NCI-H526 treated with DMSO at 0.1 percent for 48 hours (cell line): ENCODE measurements at places on chromosomes 6 and 20.

- DNase-seq: no peak
Observed at GRCh38 chr20:56439771-56440291, 27.8 kb downstream of the CASS4 start.

- DNase-seq: no peak
Observed at GRCh38 chr6:14108571-14109410, 8.8 kb upstream of the CD83 start.

- no peak for DNase-seq
Observed at GRCh38 chr20:33865761-33866370, 54.7 kb downstream of the CHMP4B start.

DNA sequence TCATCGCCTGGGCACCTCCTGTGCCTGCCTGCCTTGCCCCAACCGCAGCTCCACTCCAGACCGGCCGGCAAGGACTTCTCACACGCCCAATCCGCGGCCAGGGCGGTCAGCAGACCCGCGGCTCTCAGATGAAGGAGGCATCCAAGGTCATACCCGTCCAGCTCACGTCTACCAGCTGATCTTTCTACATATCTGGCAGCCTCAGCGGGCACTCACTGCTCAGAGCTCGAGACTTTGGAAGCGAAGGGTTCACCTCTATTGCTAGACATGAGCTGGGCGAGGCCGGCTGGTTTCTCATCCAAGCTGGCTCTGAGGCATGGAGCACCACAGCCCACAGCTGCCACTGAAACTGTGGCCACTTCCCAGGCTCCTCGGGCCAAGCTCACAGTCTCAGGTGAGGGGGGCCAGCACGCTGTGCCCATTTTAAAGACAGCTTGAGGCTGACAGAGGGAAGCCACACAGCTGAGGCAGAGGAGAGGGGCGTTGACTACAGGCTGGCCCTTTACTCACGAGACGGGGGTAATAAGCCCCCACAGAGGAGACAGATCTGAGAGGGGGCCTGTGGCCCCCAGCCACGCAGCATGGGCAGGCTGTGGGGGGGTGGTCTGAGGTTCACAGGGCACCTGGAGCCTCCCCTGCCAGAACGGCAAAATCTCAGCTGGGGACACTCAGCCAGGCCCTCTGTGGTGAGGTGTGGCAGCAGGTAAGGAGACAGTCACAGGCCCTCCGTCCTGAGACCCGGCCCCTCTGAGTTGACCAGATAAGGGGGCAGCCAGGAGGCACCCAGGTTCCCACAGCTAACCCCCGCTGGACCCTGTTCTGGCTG is 2.0 kb downstream of the LAMA5 start:
- DNase-seq: no peak

DNA sequence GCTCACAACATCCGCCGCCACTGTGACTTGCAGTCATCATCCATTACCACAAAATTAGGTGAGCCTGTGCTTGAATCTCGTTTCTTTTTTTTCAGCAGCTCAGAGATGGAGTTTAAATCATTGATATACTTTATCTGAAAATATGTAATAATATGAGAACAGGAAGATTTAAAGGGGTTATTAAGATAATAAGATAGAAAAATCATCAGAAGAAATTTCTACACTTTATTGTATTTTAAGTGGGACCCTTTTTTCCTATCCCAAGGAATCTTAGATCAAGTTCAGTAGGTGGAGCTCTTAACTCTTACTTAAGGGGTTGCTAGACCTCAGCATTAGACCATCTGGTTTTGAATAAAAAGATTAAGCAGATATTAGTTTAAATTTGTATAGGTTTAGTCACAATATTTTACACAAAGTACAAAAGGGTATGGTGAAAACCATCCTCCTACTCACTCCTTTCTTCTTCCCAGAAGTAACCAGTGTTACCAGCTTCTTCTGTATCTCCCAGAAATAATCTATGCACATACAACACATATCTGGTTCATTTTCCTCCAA is 9.4 kb upstream of the NCOA7 start:
- DNase-seq: peak; percentile 69

GRCh38 chr6:39902786-39903465 is 31.3 kb downstream of the MOCS1 start:
- no peak for DNase-seq

GRCh38 chr20:7984192-7984591 is 35.4 kb downstream of the TMX4 start:
- no peak for DNase-seq

- no peak for DNase-seq
Observed at GRCh38 chr20:5230544-5230943, 86.2 kb downstream of the PROKR2 start.

- no peak for DNase-seq
Observed at GRCh38 chr20:4406627-4407026, 315.1 kb upstream of the PRND start.

- no peak for DNase-seq
Observed at GRCh38 chr6:15340775-15341174, 94.9 kb downstream of the JARID2 start.

DNA sequence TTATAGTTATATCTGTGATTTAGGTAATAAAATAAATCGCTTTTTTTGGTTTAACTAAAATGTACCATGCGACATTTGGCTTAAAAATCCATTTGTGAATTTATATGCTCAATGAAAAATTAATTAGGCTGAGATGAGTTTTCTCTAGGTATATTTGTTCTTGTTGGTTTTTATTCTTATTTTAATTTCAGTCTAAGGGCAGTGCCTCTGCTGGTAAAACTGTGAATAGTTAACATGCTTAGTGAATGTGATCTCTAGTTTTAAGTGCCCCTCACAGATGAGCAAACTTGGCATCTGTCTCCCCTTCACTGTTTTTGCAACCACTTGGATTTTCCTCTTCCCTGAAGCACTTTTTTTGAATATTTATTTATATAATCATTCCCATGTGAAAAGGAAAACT is 822.7 kb downstream of the GRIK2 start:
- DNase-seq: no peak

GRCh38 chr6:47376930-47377329 is 67.2 kb upstream of the TNFRSF21 start:
- no peak for DNase-seq

DNA sequence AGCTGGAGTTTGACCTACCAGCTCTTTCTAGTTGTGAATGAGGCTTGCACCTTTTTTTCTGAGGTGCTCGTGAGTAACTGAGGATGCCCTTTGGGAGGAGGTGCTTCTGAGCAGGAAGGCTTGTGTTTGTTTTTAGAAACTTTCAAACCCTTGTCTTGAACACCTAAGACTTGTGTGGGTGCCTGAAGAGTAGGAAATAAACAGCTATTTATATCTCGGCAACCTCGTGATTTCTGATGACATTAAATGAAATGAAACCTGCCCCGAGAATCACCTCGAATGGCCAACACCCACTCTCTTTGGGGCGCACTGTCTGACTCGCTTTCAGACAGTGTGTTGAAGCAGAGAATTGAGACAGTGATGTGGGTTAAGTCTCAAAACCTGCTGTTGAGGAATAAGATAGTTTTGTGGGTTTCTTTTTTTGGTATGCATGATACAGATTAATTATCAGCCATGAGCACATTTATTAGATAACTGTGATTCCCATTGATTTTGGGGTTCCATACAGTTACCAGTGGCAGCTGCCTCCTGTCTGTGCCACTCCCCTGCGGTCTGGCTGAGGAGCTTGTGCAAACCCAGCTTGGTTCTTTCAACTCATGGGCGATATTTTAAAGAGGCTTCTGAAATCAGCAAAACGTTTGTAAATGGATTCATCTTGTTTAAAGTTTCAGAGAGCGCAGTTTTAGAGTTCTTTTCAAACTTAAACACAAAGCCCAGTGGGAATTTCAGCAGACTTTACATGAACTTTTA is 8.4 kb downstream of the IRF4 start:
- DNase-seq: no peak

DNA sequence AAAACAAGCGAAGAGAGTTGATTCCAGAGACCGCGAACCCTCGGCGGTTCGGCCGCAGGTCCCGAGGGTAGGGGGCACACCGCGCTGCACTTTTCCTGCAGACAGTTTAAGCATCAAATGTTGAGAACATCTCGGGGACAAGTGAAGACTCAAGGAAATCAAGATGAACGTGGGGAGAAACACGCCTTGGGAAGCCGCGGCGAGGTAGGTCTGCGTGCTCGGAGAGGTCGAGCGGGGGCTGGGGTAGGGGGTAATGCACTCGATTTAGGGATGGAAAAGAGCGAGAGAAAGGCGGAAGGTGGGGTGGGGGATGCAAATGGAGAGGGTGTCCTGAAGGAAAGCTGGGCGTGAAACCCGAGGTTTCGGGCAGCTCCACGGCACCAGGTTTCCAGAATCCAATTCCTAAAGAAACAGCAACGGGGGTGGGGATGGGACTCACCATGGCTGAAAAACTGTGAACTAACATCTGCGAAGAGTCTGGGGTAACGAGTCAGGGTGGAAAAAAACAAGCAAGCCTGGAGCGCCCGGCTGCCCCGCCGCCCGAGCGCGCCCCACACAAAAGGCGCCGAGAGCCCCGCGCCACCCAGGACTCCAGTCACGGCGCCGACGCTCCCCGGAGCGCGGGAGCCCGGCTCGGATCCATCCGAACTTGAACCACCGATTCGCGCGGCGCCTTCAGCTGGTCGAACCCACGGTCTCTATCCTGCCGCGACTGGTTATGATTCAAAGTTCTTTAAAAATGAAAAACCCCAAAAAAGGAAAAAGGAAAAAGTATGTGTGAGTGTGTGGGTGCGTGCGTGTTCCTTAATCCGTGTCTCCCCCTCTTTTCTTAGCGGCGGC is 3.5 kb downstream of the TFAP2A start:
- DNase-seq: no peak

DNA sequence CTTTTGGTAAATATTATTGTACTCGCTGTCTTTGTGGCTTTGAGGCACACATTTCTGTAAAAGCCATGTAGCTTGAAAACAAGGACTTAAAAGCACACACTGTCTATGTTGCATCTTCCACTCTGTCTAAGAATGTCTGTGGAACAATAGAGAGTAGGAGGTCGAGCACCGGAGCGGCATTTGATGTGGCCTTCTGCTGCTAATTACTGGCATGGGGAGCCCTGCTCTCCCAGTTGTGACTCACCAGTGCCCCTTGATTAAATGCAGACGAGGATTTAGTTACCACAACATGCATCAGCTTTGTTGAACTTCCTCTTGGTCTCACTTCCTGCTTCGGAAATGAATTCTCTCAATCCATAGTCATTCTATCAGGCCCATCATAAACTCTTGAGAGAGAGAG is 680.7 kb upstream of the SLC35B3 start:
- no peak for DNase-seq

DNA sequence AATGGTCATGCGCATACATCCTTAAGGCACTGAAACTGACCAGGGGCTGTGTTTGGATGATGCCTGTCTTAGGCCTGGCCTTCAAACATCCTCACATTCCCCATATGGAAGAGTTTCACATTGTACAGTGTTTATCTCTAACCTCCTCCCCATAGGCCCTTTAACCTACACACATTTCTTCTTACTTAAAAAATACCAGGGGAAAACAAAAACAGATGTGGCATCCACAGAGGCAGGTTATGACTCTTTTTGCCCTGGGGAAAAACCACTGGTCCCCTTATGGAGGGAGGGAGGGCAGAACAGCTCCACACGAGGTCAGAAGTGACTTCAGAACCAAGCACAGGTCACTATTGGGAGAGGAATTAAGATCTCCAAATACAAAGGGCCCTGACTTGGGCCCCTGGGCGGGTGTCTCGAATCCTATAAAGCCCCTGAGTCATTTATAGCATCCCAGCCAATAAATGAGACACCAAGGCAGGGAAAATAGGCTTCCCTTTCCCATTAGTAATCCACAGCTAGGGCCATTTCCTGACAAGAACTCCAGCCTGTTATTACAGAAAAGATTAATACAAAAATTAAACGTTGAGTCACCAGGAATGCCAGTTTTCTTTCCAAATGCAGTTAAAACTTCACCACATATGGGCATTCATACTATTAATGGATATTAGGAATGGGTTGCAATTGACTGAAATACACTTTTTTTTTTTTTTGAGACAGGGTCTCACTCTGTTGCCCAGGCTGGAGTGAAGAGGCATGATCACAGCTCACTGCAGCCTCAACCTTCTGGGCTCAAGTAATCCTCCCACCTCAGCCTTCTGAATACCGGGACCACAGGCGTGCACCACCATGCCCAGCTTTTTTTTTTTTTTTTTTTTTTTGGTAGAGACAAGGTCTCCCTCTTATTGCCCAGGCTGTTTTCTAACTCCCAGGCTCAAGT is 107.2 kb downstream of the ATP9A start:
- DNase-seq: no peak

- no peak for DNase-seq
Observed at GRCh38 chr20:4853757-4854560, 132.2 kb downstream of the PRND start.

DNA sequence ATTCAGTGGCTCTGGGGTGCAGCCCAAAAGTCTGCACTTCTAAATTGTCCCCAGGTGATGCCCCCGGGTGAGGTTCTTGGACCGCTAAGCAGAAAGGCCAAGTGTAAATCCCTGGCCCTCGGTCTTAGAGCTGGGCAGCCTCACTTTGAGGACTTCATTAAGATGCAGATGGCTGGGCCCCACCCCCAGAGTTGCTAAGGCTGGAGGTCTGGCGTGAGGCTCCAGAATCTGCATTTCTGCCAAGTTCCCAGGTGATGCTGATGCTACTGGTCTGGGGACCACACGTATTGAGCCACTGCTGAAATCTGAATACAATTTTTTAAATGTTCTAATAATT is 735 bp upstream of the SLC23A2 start:
- no peak for DNase-seq

GRCh38 chr6:29967379-29968010 is 25.2 kb downstream of the HLA-A start:
- DNase-seq: no peak

DNA sequence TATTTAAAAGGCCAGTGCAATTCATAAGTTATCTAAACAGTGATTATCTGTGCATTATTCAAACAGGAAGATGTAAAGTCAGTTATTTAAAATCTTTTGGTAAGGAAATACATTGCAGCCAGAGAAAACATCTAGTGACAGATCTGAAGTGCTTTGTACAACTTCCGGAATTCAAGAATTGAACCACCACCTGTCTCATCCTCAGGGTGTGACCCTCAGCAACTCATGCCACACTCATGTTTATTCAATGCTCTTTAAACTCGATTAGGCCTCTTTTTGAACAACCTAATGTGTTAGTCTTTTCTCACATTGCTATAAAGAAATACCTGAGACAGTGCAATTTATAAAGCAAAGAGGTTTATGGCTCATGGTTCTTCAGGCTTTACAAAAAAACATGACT is 62.6 kb upstream of the GGTLC1 start:
- DNase-seq: no peak

- DNase-seq: no peak
Observed at GRCh38 chr6:4606821-4607704, 169.1 kb upstream of the CDYL start.
